ENCODE measurements at places on chromosomes 4 and X. TPM values are rescaled to one million over a fixed set of nuclear protein-coding genes. Genes with fewer than 3 reads are reported as not detected.
A peak's percentile ranks its signal among the peaks of the same experiment; 100 is the strongest.

The SSX2B gene
- not detected for total RNA-seq

The HADH gene
- 11.3 TPM for total RNA-seq

The XPNPEP2 gene
- not detected for total RNA-seq

The TSPAN6 gene
- 35.3 TPM for total RNA-seq

The NRK gene
- total RNA-seq, result not detected

The TIMM8A gene
- total RNA-seq, result 11.8 TPM

The CXCL1 gene
- 527 TPM for total RNA-seq

The MAGEA8 gene
- total RNA-seq, result not detected

GRCh38 chr4:142312391-142312790, 533.7 kb downstream of the INPP4B start:
- no peak for DNase-seq

GRCh38 chr4:110636680-110637407, 14.0 kb upstream of the PITX2 start:
- peak; percentile 35 for DNase-seq

- DNase-seq, result no peak
Observed at GRCh38 chr4:66275411-66276038, 605.2 kb upstream of the EPHA5 start.

DNA sequence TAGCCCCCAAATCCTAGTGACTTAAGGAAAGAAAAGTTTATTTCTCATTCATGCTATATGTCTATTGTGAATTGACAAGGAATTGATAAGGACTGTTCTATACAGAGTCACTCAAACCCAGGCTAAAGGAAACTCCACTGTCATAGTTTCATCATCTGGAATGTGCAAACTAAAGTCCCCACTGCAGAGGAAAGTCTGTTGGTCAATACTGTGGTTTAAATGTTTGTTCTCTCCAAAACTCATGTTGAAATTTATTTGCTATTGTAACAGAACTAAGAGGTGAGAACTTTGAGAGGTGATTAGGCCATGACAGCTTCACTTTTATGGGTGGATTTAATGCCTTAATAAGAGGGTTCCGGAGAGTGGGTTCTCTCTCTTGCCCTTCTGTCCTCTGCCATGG, 149.6 kb downstream of the COX18 start:
- DNase-seq, result no peak

GRCh38 chr4:35872273-35872672, 372.0 kb downstream of the ARAP2 start:
- DNase-seq, result no peak

- no peak for DNase-seq
Observed at GRCh38 chr4:156018383-156018782, 64.7 kb upstream of the CTSO start.

DNA sequence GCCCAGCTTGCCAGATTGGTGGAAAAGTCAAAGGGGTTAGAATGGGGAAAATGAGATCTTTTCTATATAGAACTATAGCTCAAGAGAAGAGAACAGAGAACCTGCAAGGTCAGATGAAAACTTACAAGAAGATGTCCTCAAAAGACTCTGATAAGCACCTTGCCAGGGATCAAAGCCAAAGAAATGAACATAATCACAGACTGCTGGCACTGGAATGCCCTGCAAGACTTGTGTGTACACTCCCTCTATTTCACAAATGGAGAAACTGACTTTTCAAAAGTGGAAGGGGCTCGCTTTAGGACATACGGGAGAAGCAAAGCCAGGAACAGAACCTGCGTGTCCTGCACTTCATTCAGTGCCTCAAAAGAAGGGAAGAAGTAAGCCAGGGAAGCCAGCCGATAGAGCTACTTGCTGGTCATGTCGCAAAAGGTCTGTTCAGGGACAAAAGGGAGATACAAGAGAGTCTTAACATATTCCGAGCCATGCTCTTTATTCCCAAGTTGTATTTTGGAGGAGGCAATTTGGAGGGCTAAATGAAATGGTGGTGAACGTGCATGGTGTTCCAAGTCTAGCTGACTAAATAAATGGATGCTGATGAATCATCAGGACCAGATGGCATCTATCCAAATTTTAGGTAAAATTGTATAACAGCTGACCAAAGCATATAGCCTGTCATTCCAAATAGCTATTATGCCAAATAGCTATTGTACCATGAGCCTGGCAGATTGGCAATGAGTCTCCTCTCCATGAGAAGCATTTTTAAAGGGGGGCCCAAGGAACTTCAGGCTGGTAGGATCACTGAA, 175.6 kb upstream of the GPC4 start:
- no peak for DNase-seq

DNA sequence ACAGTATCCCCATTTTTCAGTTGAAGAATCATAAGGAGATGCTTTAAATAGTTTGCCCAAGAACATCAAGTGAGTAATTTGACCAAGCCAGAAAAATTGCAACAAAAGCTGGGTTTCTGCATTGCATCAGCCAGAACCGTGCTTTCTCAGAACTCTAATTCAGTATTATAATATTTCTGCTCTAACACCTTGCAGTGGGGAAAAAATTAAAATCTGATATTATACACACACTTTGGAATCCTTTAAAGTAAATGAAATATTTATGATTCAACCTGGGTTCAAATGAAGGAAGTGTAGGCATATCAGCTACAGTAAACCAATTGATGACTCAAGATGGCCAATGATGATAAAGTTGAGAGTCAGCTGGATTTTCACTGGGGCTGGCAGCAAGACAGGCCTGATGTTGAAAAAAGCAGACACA, 387.6 kb upstream of the ZFP42 start:
- DNase-seq, result no peak

GRCh38 chr4:125303821-125304220, 10.9 kb upstream of the FAT4 start:
- DNase-seq, result no peak

DNA sequence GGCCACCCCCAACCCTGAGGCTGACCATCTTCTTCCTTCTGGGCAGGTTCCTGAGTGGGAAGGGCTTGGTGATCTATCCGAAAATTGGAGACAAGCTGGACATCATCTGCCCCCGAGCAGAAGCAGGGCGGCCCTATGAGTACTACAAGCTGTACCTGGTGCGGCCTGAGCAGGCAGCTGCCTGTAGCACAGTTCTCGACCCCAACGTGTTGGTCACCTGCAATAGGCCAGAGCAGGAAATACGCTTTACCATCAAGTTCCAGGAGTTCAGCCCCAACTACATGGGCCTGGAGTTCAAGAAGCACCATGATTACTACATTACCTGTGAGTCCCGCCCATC, 9.7 kb downstream of the EFNB1 start:
- no peak for DNase-seq

DNA sequence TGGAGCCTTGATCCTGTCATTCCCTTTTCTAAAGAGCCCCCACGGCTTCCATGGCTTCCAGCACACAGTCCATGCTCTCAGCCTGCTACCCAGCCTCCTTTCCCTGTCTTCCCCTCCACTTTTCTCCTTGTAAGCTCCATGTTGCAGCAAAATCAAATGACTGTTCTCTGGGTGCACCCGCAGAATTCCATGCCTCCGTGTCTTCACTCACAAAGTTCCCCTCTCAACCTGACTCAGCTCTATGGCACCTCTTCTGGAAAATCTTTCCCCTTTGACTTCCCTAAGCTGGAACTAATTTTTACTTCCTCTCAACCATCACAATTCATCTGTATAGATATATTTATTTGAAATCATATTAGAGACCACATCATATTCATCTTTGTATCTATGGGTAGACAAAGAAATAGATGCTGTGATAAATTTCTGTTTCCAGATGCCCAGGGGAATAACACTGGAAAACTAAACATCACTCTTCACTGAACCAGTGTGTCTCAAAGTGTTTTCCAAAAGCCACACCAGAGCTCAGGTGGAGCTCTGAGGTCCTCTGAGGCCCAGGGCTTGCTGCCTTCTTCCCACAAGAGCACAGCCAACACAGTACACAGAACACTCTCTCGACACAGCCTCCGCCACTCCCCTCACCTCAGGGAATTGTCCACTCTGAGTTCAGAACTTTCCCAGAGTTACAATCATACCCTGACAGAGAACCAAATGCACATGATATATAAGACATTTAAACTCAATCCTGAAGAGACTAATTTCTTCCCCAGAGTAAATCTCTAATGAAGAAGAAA, 3.3 kb downstream of the SETD7 start:
- DNase-seq, result no peak

GRCh38 chr4:31187979-31188378, 467.8 kb downstream of the PCDH7 start:
- no peak for DNase-seq

- no peak for DNase-seq
Observed at GRCh38 chrX:129544780-129545179, 4.7 kb downstream of the OCRL start.

DNA sequence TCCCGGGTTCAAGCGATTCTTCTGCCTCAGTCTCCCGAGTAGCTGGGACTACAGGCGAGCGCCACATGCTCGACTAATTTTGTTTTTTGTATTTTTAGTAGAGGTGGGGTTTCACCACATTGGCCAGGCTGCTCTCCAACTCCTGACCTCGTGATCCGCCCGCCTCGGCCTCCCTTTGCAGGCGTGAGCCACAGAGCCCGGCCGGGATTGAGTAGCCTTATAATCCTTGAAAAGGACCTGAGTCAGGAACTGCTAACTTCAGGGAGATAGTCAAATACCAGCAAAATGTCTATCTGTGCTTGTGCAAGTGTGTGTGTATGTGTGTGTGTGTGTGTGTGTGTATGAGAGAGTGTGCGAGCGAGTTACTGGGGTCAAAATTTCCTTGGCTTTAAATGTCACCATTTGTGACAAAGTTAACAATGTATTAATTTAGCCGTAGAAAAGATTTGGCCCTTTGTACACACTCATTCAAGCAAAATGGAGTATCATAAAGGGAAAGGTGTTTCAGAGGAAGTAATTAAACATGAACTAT, 1.8 kb upstream of the KDM6A start:
- no peak for DNase-seq

- no peak for DNase-seq
Observed at GRCh38 chrX:10397349-10397748, 223.0 kb downstream of the MID1 start.

GRCh38 chr4:154455111-154455510, 36.5 kb downstream of the DCHS2 start:
- DNase-seq, result no peak

DNA sequence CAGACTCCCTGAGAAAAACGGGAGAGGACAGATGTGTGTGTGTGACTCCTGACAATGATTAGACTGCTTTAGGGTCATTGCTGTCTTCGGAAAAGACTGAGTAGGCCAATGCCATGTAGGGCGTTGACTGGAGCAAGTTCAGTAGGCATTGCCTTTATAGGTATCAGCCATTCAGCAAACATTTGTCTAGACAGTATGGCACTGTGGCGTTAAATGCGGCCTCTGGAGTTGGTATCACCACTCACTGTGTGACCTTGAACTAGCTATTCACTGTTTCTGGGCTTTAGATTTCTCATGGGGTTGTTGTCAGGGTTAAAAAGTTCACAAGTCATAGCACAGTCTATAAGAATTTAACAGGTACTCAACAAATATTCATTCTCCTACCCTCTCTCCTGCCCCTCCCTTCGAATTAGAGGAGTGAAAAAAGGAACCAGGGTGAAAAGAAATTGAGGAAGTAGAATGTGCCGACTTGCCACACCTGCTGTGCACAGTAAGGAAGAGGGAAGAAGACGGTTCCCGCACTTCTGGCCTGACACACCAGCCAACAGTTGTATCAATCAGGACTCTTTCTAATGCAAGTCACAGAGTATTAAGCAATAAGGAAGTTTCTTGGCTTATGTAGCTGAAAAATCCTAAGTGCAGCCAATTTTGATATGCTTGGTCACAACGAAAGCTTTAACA, 83.2 kb upstream of the PLAC8 start:
- peak; percentile 81 for DNase-seq

- no peak for DNase-seq
Observed at GRCh38 chrX:48854898-48855297, 19.5 kb upstream of the PCSK1N start.

DNA sequence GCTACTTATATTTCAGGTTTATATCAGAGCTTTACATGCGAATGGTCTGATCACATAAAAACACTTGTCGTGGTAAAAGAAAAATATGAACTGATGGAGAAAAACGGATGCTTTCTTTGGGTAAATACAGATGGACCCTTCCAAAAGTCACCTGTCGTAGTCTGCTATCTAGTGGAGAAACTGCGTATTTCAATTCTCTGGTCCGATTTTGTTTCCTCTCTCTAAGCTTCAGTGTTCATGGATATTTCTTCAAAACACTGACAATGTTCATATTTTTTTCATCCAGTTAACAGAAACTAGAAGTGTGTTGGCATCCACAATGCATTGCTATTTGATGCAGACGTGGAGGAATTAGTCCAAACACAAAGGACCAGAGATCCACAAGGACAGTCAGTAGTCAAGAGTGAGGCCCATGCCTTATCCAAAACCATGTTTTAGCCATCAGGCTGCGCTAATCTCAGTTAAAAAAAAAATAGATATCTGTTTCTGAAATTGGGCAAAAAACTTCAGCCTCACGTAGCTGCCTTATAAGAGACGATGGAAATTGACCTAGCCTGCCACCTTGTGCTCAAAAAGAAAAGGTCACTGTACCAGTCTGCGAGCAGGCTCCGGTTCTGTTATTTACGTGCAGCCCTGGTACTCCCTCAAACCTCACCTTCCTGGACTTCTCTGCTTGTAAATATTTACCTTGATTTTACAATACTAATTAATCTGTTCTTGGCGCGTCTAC, 16.0 kb downstream of the MEPE start:
- DNase-seq, result peak; percentile 50

DNA sequence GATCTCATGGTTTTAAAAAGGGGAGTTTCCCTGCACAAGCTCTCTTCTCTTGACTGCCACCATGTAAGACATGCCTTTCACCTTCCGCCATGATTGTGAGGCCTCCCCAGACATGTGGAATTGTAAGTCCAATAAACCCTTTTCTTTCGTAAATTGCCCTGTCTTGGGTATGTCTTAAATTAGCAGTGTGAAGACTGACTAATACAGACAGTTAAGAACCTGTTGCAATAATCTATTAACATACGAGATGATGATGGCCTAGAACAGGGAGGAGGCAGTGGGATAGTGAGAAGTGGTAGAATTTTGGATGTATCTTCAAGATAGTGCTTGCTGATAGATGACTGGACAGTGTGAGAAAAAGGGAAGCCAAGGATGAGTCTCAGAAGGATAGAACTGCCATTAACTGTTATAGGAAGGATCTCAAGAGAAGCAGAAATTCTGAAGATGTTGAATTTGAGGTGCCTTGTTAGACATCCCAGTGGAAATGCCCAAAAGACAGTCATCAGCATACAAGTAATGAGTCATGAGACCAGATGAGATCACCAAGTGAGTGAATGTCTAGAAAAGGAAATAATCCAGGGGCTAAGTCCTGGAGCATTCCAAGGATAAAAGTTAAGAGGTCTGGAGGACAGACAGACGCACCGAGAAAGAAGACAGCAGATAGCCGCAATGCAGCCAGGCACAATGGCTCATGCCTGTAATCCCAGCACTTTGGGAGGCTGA, 38.8 kb upstream of the UGDH start:
- no peak for DNase-seq
